ENCODE measurements at places on chromosomes 12 and 14.
A peak's percentile ranks its signal among the peaks of the same experiment; 100 is the strongest.

- DNase-seq: no peak
These were observed 73.8 kb downstream of the NTF3 start for GRCh38 chr12:5505751-5506150.

- no peak for DNase-seq
These were observed 238.8 kb downstream of the PPFIA2 start for GRCh38 chr12:81520064-81520945.

DNA sequence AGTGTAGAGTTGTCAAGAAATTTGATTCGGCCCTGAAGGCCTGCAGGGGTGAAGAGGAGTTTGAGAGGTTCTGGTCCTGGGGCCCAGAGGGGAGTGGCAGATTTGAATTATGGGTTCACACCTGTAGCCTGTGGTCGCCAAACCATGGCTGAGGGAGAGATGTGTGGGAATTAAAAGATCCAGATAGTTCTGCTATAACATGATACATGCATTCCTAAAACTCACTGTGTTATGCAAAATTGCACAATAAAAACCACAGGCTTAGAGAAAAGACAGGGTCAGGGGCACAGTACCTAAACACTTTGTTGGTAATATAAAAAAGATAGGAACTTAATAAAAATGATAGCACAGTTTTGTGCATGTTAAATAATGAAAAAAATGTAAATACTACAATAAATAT lies 106.2 kb downstream of the TMEM30B start:
- peak; percentile 58 for DNase-seq

DNA sequence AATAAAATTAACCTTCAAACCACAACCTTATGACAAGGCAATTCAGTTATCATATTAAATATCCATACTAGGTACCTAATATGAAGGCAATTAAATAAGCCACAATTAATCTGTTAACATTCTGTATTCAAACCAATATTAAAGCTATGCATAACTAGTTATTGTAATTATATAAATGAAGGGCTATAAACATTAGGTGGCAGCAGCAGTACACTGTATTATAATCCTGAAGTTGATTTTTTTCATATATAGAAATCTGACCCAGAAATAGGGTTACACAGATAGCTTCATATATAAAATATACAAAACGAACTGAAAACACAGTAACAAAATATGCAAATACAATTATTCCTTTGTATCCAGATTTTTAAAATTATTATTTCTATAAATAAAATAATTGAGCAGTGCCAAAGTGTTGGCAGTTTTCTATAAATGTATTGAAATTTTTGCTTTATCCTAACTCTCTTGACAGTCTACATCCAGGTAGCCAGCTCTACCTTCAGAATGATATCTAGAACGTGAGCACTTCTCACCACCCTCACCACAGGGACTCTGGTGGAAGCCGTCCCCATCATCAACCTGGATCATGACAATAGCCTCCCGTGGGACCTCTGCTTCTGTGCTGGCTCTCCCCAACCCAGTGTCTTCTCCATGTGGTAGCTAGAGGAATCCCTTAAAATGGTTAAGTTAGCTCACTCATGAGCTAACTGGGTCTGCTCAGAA lies 136.2 kb downstream of the MED13L start:
- no peak for DNase-seq

DNA sequence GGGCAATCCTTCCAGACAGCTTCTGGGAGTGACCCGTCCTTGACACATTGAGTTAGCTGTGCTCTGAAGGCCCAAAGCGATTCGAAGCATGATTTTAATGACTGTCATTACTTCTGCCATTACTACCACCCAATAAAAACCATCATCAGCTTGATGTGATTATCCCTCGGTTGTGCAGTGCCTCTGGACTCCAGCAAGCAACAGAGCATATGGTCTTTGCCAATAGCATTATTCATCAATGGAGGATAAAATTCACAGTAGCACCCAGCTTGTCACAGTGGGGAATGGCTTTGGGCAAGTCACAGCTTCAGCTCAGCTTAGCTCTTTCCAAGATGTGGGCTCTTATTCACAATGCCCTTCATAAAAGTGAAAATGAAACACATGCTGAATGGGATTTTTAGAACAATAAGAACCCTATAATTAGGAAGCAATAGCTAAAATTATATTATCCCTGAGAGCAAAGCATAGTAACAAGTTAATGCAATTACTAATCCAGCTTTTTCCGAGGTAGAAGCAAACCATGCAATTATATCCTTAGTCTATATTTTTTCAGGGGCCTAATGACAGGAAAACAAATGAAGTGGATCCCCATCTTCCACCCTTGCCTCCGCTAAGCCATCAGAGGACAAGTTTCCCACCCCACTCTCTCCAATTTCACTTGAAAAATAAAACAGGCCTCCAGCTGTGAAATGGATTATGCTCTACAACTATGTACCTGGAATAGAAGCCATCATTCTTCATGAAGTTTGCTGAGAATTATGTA lies 163.0 kb upstream of the EEA1 start:
- DNase-seq: no peak

GRCh38 chr12:20189767-20190166 lies 178.6 kb upstream of the PDE3A start:
- DNase-seq: no peak
